ENCODE measurements at places on chromosomes 1 and 21.

- no peak for DNase-seq
Measured at GRCh38 chr1:37477946-37478345, 3.6 kb downstream of the ZC3H12A start.

- DNase-seq: no peak
Measured at GRCh38 chr1:246921481-246921880, 10.3 kb downstream of the AHCTF1 start.

GRCh38 chr21:34367320-34367935 is 3.6 kb downstream of the KCNE2 start:
- DNase-seq: no peak

DNA sequence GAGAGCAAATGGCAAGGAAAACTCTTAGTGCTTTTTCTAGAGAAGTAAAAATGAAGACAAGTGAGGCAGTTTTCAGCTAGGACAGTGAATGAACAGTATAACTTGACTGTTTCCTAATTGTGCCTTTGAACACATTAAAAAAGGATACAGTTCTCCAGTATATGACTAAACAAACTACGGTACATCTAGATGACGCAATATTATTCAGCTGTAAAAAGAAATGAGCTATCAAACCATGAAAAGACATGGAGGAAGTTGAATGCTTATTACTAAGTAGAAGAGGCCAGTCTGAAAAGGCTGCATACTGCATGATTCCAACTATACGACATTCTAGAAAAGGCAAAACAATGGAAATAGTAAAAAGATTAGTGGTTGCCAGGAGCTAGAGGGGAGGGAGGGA is 206.3 kb downstream of the SIPA1L2 start:
- no peak for DNase-seq

DNA sequence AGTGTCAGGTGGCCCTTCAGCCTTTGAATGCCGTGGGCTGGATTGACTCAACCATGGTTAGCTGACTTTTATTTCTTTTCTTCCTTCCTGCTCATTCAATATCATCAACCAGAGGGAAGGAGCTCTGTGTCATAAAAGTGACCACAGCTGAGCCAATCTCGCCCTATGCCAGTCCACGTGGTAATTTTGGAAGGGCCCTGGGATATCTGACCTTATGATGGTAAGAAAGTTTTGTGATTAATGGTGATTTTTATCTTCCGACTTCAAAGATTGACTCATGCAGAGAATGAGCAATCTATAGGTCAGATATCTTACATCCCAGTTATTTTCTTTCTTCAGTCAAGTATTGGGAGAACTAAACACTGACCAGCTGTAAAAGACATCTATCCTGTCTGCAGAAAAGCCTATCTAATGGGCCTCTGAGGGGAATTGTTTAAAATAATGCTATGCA is 170.3 kb downstream of the ZC3H11B start:
- DNase-seq: no peak

DNA sequence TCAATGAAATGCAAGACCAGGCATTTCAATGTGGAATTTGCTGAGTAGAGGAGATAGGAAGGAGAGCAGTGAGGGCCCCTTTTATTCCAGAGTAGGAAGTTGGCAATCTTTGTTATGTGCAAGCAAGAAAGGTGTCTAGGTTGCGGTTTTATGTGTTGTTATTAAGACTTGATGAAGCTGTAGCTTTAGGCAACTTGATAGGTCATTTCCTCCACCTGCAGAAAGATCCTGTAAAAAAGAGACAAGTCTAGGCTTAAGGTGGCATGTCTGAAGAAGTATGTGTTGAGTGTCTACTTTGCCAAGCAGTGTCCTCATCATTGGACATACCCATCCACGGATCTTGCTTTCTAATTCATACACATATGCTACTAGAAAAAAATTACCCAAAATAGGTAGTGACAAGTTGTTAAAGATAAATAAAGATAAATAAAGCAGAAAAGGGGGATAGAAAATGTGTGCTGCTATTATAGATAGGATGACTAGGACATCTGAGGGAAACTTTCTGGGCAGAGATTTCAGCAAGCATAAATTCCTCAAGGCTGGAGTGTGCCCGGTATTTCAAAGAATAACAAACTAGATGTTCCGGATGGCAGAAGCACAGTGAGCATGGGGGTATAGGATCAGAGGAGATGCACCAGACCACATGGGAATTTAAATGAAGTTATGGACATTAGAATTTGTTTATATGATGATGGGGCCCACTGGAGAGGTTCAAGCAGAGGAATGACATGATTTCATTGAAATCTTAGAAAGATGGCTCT is 335.0 kb downstream of the TGFB2 start:
- no peak for DNase-seq

GRCh38 chr1:239914751-239915231 is 176.9 kb upstream of the FMN2 start:
- no peak for DNase-seq

DNA sequence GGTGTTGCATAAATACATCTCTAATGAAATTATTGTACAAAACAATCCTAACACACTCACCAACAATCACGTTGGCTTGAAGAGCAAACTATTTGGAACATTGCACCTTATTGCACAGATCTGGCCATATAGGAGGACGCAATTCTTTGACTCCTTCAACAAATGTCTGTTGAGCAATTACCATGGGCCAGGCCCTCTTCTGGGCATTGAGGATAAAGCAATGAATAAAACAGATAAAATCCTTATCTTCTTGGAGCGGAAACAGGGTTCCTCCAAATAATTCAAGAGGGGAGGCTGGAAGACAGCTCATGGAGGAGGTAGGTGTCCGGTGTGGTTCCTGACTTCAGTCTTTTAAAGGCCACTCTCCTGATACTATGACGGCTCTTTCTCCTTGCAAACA is 43.3 kb downstream of the PAX7 start:
- no peak for DNase-seq

DNA sequence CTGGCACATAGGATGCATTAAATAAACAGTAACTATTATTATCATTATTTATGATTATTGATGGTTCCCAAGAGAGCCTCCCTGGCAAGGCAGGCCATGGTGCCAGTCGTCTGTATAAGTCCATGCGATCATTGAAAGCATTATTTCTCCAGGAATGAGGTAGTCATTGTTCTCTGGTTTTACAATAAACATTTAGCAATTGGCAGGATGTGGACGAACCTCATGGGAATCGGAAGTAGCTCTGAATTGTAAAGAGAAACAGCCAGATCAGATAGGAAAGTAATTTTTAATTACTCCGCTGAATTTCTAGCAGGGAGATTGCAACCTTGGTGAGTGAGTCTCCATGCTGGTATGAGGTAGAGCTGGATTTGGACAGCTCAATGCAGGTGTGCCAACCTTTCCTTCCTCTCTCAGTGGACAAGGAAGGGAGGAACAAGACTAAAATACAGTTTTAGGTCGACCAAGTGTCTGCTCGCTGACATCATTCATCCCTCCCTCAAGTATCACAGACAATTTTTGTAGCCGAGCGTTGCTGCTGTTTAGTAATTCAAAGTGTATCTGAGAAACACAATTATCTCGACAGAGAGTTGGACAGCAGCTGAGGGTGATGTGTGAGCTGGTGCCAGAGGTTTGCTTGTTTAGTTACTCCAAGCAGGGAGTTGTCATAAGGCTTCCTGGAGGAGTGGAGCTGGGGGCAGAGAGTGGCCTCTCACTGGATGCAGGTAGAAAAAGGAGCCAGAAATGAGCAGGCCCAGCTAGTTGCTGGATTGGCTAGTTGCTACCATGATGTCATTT is 250.8 kb downstream of the KCNJ6 start:
- DNase-seq: no peak

- no peak for DNase-seq
Measured at GRCh38 chr1:6906783-6907182, 121.5 kb downstream of the CAMTA1 start.

- DNase-seq: no peak
Measured at GRCh38 chr1:11256299-11256698, 6.1 kb downstream of the MTOR start.

- no peak for DNase-seq
Measured at GRCh38 chr1:89607156-89607555, 25.8 kb upstream of the LRRC8C start.

DNA sequence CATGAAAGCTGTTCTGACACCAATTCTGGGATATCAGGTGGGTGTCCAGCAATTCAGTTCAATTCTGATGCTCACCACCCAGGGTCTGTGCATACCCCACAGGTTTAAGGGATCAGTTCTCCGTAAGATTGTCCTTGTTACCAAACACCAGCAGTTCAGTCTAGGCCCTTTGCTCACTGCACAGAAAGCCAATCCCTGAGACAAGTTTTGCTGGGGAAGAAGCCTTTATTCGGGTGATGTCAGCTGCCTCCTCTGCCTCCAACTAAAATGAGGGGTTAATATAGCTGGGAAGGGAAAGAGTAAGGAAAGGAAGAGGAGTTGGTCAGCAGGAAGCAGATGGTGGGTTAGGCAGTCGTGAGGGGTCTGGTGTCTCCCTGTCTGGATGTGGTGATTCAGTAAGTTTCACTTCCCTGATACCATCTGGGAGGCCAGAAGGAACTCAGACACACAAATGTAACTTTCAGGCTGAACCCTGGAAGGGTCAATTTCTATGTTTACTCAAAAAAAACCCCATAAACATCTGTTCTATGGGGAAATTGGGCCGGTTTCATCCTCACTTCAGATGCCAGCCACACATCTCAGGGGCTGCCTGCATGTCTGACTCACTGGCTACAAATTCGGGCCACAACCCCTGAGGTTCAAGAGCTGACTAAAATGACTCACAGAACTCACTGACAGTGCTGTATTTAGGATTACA is 83.3 kb upstream of the PGBD5 start:
- no peak for DNase-seq

DNA sequence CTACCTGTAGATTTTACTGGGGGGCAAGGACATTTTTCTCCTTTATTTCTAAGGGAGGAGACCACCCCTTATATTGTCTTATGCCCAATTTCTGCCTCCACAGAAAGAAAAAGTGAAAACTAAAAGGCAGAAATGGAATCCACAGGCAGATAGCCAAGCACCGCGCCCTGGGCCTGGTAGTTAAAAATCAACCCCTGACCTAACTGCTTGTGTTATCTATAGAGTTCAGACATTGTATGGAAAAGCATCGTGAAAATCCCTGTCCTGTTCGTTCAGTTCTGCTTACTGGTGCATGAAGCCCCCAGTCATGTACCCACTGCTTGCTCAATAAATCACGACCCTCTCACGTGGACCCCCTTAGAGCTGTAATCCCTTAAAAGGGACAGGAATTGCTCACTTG is 33.7 kb upstream of the IL6R start:
- DNase-seq: no peak

GRCh38 chr1:84797603-84798002 is 95.4 kb downstream of the LPAR3 start:
- DNase-seq: no peak

GRCh38 chr1:14508613-14509012 is 89.9 kb upstream of the KAZN start:
- DNase-seq: no peak

DNA sequence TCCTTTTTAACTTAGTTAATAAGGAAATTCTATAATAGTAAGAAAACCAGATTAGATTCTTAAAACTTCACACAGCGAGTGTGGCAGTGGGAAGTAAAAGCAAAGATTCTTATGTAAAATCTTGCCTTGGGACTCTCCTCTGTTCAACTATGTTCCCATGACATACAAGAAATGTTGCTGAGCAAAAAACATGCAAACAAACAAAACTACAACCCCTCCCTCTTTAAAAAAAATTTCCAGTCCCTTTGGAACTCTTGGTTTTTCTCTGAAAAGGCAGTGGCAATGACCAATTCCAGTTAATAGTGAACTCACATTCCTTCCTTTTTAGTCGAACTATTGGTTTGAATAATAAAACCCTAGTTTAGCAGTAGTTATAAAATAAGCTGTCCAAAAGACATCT is 453.1 kb upstream of the ZRANB2 start:
- DNase-seq: no peak

- no peak for DNase-seq
Measured at GRCh38 chr1:93079685-93080141, 630 bp downstream of the MTF2 start.

DNA sequence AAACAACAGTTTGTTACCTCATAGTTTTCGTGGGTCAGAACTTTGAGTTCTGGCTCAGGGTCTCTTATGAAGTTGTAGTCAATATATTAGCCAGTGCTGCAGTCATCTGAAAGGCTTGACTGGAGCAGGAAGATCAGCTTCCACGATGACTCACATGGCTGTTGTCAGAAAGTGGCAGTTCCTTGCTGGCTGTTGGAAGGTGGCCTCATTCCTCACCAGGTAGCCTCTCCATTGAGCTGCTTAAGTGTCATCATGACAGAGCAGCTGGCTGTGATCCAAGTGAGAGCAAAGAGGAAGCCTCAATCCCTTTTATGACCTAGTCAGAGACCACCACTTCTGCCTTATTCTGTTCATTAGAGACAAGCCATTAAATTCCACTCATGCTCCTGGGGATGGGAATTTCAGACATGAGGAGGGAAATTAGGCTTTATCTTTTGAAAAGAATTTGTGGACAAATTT is 5.6 kb downstream of the OSBPL9 start:
- DNase-seq: no peak

DNA sequence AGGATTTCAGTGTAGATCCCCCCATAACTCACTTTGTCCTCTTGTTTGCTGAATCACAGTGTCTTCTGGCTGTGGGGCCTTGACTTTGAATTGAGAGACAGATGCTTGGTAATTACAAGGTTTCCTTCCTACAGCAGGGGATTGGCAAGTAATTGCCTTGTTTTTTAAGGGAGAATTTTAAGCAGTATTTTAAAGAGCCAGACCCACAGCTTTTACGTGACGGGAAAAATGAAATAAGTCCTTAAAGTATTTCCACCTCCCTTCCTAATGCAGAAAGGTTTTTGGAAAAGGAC is 41.0 kb downstream of the PGBD5 start:
- DNase-seq: no peak

- DNase-seq: peak; percentile 74
Measured at GRCh38 chr1:173477286-173478093, at the start of gene PRDX6. TSS of gene PRDX6 (plus strand) at chr1:173477335. CDS start at chr1:173477398, 63 bp downstream.

DNA sequence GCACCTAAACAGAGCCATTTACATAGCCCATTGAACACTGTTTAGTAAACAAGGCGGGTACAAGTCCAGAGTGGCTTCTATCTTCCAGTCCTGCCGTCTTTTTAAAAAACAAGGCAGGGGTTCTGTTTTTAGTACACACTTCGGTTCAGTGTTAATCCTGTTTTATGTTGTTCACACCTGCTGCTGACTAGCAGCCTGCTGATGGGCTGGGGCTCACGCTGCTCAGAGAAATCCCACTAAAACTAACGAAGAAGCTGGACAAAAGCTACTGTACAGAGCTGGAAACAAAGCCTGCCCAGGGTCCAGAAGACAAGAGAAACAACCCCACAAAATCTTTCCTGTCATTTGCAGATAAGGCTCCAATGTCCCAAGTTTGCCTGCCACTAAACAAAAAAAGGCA is 13.2 kb downstream of the ESRRG start:
- DNase-seq: no peak

GRCh38 chr1:206772243-206772937 is at the start of gene IL10:
TSS of gene IL10 (minus strand) at chr1:206772494. CDS start at chr1:206772435, 59 bp downstream.
- no peak for DNase-seq

DNA sequence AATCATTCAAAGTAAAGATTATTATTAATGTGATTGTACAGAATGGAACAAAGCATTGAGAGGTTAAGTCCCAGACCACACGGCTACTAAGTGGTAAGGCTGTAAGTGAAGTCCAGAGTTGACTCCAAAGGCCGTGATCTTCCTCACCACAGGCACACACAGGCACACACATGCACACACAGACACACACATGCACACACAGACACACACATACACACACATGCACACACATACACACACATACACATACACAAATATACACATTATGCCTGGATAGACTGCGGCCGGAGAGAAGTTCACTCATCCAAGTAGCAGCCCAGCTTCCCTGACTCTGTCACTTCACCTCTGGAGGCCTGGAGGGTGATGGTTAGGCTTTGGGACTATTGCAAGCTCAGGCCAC is 121.9 kb downstream of the HLX start:
- no peak for DNase-seq
